PC-9 (cell line): ENCODE measurements at places on chromosomes 7 and 10.

- DNase-seq, result no peak
Measured at GRCh38 chr7:105689067-105689819, 108.0 kb upstream of the EFCAB10 start.

DNA sequence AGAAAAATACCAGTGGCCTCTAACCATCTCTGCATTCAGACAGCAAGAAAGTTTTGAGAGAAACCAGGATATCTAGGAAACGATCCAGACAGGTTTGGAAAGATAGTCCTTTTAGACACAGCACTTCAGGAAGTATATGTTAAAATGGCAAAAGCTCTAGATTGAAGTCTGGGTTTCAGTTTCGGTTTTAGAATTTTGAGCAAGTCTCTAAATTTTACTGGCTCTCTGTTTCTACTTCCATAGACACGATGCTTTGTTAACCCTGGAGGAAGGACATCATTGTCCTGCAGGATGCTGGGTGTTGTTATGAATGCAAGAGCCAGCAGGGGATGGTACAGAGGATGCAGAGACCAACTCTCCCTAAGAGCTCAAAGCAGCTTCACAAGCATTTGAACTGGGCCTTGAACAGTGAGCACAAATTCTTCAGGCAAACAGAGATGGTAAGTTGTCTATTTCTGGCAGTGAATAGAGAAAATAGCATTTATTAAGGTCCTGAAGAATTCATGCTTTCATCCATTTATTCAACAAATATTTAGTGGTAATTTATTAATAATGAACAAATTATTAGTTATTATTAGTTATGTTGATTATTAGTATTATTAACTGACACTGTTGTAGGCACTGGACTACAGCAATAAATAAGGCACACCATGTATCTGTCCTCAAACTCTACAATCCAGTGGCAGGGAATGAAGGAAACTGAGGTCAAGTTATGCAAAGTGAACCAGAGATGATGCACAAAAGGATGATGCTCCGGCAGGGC is 152.7 kb upstream of the NRP1 start:
- DNase-seq, result no peak

DNA sequence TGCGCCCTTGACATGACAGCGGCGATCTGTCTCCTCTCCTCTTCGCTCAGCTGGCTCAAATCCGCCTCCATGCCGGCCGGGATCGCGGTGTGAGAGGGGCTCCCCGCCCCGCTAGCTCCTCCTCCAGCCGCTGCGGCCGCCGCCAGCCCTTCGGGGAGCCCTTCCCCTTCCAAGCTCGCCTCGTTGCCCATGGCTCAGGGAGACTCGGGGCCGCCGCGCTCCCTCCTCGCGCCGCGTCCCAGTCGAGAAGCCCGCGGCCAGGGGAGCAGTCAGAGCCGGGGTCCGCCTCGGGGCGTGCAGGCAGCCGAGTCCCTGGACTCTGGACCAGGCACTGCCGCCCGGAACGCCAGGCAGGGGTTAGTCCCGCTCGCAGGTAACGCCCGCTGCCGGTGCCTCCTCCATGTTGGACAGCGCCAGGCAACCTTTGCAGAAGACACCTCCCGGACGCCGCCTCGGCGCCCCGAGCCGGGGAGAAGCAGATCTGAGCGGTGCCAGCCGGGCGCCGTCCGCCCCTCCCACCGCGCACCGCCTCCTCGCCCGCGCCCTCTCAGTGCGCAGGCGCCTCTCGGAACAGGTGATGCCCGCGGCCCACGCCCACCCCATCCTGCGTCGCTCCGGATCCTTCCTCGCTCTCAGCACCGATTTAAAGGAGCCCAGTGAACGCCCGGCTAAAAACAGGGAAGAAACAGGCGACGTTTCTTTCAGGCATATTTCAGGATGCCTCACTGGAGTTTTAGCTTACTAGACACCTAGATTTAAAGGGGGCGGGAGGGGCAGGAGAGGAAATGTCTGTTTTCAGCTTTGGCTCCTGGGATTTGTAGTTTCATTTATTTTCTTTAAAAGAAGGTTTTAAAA is at the start of gene PCLO:
Gene PCLO, minus strand, starts transcription at position 483 of the 855 bp plus-strand sequence. Its CDS starts 292 bp downstream, at position 191.
- DNase-seq, result peak; percentile 87

DNA sequence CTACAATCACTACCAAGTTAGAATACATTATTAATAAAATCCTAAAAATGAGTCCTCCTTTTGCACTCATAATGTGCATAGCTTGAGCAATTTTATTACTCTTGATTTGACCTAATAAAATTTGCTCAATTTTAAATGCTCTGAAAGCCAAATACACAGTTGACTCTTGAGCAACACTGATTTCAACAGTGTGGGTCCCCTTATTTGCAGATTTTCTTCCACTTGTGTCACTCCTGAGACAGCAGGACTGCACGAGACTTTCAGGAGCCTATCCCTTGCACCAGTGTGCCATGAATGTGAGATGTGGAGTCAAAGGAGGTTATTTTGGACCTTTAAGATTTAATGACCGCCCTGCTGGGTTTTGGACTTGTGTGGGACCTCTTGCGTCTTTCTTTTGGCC is 23.2 kb downstream of the RNF216 start:
- DNase-seq, result no peak

- DNase-seq, result peak; percentile 56
Measured at GRCh38 chr10:73168465-73168803, 515 bp downstream of the FAM149B1 start.

- DNase-seq, result peak; percentile 44
Measured at GRCh38 chr7:116528008-116528789, 3.4 kb downstream of the CAV1 start.

DNA sequence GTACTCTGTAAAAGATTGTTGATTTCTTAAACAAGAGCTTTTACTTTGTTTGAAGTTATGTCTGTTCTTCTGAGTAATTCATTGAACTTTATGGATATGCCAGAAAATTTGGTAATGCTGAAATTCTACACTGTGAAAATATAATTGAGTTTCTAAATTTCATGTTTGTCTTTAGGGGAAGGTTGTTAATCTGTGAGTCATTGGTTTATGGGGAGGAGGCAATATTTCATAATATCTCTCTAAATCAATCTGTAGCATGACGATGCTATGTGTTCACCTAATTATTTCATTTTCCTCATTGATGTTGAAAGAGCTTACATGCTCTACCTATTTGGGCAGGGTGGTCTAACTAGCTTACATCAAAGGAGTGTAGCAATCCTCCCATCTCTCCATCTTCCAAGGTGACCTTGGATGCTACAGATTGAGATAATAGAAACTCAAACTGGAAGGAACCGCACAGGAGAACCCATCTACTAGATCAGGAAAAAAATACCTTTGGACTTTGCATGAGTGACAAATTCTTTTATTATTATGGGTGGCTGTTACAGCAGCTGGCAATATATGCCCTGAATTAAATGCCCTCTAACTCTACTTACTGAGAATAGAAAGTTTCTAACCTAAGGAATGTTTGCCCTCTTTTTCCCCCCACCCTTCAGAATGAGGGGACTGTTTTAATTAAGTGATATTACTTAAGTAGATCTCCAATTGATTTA is 8.4 kb upstream of the SNX13 start:
- no peak for DNase-seq

DNA sequence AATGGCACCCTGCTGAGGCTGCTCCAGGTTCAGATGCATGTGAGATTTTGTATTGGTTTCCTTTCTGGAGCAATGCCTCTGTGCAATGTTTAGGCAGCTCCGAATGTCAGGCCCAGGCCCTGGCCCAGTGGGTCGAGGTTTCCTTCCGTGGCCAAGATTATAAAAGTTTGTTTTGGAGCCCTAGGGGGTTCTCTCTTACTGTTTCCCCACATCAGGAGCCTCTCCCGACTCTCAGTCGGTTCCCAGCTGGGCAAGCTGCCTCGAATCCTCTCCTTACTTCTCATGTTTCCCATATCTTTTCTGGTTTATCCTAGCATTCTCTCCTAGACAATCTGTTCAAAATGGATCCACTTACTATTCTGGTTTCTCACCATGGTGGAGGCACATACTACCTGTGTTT is 11.0 kb downstream of the TMEM140 start:
- DNase-seq, result no peak

- no peak for DNase-seq
Measured at GRCh38 chr10:393787-394438, 258.7 kb downstream of the ZMYND11 start.

- no peak for DNase-seq
Measured at GRCh38 chr7:123993996-123994395, 38.9 kb downstream of the TMEM229A start.

DNA sequence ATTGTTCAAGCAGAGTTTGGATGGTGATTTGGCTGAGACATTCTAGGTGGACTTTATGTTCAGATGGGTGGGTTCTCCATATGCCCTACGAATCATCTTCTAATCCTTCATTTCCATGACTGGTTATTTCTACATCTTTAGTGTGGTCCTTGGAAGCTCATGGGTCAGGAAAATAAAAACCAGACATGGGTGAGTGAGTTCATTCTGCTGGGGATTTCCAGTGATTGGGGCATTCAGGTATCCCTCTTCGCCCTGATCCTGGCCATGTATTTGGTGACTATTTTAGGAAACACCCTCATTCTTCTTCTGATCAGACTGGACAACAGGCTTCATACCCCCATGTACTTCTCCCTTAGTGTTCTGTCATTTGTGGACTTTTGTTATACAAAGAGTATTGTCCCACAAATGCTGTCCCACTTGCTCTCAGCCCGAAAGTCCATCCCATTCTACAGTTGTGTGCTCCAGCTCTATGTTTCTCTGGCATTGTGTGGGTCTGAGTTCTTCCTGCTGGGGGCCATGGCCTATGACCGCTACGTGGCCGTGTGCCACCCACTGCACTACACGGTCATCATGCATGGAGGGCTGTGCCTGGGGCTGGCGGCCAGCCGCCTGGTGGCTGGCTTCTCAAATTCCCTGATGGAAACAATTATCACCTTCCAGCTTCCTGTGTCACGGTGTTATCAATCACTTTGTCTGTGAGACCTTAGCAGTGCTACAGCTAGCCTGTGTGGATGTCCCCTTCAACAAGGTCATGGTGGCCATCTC is 19.2 kb upstream of the OR6B1 start:
- DNase-seq, result no peak

GRCh38 chr7:28536259-28536658 is 123.9 kb downstream of the CREB5 start:
- DNase-seq, result peak; percentile 7

GRCh38 chr10:13969792-13970140 is 361.0 kb downstream of the FRMD4A start:
- no peak for DNase-seq

DNA sequence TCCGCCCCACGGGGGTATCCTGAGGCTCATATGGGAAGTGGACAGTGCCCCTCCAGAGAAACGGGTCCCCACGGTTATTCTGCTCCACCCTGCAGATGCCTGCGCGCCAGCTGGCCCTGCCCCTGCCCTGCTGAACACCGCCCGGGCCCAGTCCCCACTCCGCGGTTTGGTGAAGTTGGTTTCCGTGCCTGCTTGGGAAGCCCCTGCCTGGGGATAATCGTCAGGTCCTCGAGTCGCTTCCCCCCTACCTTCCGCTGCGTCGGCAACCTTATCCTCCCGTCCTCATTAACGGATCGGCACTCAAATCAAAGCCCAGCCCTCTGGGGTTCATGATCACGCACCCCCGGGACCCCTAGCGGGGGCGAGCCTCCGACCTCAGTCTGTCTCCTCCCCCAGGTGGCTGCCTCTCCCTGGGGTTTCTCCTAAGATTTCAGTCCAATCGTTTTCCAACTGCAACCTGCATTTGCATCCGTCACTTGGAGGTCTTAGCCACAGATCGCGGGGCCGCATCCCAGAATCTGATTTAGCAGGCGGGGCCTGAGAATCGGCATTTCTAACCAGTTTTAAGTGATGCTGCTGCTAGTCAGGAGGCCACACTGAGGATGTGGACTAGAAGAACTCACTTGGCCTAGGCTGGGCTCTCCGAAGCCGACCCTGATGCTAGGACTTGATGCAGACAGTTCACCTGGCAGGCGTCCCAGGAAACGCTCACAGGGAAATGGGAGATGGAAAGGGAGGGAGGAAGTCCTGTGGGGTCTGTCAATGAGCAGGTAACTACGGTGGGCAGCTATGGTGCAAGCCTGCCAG is 27.6 kb downstream of the WDR86 start:
- DNase-seq, result no peak

GRCh38 chr7:102173669-102174068 is 113.0 kb upstream of the SH2B2 start:
- DNase-seq, result no peak

- DNase-seq, result peak; percentile 96
Measured at GRCh38 chr7:104943502-104944343, 70.3 kb upstream of the KMT2E start.

GRCh38 chr10:70518695-70519094 is 40.1 kb downstream of the PALD1 start:
- peak; percentile 64 for DNase-seq

DNA sequence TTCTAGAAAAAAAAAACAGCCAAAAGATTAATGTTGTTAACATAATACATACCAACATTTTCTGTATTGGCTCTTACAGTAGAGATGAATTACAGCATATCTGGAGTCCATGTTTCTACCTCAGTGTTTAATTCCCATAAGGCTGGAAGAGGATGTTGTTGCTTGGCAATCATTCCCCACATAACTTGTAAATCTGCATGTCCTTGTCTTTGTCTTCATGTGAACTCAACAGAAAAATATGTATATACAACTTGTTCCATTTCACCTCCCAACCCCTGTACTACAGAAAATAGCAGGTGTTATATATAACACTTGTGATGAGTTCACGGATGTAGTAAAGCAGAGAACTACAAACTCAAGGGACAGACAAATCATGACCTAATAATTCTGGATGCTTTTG is 160.9 kb upstream of the SEMA3C start:
- DNase-seq, result no peak

DNA sequence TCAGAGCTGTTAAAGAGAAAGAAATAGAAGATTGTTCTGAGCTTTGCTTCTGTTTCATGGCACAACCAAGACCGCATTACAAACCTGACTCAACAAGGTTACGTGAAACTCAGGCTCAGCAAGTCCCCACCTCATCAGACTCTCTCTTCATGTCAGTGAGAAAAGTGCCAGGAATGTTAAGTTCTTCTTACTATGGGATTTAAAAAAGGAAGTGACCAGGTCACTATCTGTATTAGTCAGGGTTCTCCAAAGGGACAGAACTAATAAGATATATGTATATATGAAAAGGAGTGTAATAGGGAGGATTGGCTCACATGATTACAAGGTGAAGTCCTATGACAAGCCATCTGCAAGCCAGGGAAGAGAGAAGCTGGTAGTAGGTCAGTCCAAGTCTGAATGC is 25.4 kb upstream of the PAPSS2 start:
- peak; percentile 37 for DNase-seq

DNA sequence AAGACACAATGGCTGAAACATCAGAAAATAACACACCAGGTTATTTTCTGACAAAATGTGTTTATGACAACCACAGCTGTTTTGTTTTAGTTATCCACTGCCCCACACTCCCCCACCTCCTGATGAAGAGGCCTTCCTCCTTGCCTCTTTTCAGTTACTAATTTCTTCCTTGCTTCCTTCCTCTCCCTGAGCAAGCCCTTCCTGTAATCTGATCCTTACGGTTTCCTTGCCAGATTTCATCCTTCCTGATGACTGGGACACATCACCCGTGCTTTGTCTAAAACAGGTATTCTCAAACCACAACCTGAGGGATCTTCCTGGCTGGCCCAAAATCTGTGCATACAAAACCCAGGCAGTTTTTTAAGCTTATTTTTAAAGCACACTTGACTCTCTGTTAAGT is 39.4 kb downstream of the CHST15 start:
- peak; percentile 43 for DNase-seq

- no peak for DNase-seq
Measured at GRCh38 chr10:50286996-50287803, 35.9 kb upstream of the ASAH2 start.
